Activated naive CD4-positive, alpha-beta T cell treated with anti-CD3 and anti-CD28 coated beads for 36 hours (primary cell): ENCODE measurements at places on chromosomes 2 and 18.
A peak's percentile ranks its signal among the peaks of the same experiment; 100 is the strongest.

- no peak for DNase-seq
Observed at GRCh38 chr18:38081516-38081915, 515.9 kb upstream of the CELF4 start.

DNA sequence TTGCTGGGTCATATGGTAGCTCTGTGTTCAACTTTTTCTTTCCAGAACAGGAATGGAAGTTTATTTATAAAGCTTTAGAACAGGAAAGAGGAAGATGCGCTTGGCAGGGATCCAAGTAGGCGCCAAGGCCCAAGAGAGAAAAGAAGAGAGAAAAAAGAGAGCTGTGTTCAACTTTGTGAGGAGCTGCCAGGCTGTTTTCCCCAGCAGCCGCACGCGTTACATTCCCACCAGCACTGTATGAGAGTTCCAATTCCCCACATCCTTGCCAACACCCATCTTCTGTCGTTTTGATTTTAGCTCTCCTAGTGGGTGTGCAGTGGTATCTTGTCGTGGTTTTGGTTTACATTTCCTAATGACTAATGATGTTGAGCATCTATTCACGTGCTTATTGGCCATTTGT lies 51.4 kb downstream of the KCNF1 start:
- no peak for DNase-seq

GRCh38 chr2:30400151-30400954 lies 46.7 kb upstream of the LCLAT1 start:
- DNase-seq = no peak

DNA sequence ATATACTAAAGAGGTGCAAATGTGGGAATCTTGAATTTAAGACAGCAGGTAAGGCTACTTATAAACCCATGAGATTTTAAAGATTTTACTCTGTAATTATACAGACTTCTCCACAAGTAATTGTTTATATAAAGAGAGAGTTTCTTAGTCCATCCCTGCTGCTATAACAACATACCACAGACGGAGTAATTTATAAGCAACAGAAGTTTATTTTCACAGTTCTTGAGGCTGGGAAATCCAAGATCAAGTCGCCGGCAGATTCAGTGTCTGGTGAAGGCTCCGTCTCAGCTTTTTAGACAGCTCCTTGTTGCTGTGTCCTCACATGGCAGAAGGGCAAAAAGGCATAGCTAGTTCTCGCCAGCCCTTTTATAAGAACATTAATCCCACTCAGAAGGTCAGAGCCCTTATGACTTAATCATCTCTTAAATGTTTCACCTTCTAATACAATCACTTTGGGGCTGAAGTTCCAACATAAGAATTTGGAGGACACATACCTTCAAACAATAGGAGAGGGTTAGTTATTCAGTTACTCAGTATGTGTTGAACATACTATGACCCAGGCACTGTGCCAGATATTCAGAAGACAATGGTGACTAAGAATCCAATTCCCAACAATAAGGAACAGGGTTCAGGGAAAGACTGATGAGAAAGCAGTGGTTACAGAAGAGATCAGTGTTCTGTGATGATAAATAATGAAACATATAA lies 466.0 kb downstream of the RIT2 start:
- DNase-seq = no peak

DNA sequence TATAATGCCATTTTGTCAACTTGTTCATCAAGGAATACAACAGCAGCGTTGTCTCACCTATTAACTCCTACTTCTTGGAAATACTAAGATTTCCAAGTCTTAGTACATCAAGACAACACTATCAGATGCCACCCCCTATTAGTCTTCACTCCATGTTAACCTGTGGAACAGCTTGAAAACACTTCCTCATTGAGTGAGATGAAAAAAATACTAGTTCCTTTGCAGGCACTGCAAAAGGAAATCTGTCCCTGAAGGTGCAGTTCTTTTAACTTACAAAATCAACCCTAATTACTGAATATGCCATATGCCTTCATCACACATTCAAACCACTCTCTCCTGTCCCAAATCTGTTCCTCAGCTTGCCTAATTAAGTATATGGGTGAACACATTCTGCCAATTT lies 4.0 kb downstream of the CWC22 start:
- no peak for DNase-seq

- DNase-seq = peak; percentile 30
Observed at GRCh38 chr2:24793761-24794435, 673 bp downstream of the CENPO start.

DNA sequence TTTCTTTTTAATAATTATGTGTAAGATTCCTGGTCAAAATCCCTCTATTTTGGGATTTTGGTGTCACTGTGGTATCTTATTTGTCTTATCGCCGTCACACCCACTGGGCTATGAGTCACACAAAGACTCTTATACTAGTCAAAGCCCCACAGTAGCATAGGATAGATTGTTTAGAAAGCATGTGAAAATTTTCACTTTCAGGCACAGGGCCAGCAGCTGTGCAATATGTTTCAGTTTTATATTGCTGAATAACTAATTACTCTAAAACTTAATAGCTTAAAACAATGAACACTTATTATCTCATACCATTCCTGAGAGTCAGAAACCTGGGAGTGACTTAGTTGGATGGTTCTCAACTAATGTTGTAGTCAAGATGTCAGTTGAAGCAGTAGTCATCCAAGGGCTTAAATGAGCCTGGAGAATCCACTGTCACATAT lies 24.0 kb downstream of the CFAP210 start:
- no peak for DNase-seq

- no peak for DNase-seq
Observed at GRCh38 chr2:153871231-153872221, at the start of gene GALNT13. Gene GALNT13, plus strand, starts transcription at chr2:153871922.

DNA sequence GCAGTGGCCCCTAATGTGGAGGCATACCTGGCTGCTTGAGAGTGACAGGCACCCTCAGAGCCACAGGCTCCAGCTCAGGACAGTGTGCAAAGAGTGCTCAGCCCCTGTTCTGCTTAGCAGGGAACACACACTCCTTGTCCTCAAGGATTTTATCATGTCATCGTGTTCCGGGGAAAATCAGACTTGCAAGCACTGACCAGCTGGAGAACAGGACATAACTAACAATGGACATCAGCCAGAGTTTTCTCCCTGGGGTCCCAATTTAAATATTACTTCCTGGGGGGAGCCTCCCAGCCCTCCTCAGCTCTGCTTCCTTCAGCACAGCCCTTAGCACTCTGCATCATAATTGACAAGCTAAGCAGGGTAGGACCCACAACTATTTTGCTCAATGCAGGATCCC lies 175.4 kb upstream of the ACAA2 start:
- DNase-seq = no peak

DNA sequence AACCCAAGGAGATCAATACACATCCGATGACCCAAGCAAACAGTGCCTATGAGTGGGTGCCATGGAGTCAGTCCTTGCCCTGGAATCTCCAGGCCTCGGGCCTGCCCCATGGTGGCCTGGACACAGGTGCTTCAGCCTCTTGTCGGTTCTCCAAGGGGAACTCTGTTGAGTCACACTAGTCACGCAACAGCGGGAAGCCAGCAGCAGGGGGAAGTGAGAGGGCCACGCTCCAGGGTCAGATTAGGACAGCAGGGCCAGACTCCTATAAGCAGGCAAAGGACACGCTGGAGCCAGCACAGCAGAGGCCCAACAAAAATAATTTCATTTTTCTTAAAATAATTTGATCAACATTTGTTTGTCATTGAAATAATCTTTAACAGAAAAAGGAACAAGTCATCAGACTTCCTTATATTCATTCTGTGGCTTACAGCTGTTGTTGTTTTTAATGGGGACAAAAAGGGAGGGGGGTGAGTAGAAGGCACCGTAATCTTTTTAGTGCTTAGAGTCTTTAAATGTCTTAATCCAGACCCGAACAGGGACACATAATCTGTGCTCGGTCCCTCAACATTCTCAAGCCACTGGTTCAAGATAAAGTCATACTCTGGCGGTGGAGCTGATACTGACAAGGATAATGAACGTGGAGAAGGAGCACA lies 16.4 kb upstream of the ARMC9 start:
- no peak for DNase-seq

DNA sequence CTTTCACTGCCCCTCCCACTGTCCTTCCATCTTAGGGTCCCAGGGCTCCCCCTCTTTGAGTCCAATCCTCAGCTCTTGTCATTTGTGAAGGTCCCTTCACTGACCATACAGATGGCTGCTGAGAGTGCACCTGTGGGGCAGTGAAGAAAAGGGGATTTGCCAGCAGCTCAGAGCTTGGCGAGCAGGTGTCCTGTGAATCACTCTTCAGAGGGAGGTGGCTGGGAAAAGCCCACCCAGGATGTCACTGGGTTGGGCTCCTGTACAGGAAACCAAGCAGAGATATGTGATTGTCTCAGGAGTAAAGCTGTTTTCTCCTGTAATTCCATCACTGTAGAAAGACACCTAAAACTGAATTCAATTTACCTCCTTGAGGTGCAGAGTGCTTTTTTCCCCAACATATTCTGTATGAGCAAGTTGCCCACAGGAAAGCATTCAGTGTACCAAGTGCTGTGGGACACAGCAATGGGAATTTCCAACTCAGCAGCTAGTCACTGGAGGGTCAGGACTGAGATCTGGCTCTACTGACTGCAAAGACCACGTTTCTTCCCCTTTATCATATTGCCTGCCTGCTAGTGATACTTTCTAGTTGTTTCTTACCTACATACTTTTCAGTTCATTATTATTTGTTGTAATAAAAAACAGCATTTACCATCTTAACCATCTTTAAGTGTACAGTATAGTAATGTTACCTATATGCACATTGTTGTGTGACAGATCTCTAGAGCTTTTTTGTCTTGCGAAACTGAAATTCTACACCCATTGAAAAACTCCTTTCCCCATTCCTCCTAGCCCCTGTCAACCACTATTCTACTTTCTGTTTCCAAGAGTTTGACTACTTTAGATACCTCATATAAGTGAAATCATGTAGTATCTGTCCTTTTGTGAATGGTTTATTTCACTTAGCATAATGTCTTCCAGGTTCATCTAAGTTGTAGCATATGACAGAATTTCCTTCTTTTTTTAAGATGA lies 239.1 kb downstream of the TSN start:
- DNase-seq = no peak

DNA sequence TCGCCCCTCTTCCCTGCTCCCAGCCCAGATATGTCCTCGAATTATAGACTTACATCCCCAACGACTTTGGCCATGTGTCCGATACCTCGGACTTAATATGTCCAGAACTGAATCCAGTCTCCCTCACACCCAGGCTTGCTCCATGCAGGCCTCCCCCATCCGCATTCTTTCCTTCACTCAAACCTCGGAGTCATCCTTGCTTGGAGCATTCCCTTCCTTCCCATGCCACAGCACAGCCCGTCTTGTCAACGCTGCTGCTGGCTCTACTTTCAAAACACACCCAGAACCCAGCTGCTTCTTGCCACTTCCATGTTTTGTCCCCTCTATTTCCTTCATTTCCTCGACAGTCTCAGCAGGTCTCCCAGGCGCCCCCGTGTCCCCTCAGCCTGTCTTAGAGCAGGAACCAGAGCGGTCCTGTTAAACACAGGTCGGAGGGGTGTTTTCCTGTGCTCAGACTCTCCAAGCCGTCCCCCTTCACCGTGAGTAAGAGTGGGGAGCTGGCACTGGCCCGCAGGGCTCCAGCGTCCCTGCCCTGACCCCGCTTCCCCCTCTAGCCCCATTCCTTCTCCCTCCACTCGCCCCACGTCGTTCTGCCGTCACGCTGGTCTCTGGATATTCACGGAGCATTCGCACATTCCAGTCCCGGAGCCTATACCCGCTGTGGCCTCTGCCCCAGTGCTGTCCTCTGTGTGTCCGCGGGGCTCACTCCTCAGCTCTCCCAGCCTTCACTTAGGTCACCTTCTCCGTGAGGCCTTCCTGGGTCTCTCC lies 54.4 kb downstream of the VAPA start:
- no peak for DNase-seq

GRCh38 chr18:12463191-12463590 lies 55.5 kb downstream of the PRELID3A start:
- DNase-seq = no peak

DNA sequence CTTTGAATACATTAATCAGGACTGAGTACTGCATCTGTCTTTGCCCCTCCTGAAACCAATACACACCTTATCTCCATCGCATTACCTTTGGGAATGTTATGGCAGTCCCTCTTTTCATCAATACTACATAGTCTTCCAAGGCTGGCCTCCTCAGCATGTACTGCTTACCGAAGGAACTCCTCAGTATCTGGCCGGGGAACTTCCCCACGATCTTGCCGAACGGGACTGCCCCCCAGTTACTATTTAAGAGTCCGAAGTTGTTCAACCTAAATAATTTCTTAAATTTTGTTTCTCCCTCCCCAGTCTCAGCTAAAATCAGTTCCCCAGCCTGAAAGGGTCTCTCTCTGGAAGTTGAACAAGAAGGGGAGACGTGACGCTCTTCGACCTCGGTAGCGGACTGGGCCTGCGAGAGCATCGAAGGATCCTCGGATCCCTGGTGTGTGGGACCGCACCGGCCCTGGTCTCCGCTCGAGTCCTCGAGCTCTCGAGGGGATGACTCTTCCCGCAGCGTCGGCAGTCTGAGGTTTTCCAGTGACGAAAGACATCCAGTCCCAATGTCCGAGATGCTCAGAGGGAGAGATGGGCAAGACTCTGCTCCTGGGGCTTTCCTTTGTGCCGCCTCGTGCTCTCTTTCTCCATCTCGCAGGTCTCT lies 489 bp downstream of the TRMT61B start:
- DNase-seq = peak; percentile 23

- DNase-seq = no peak
Observed at GRCh38 chr18:11074889-11075288, 74.5 kb downstream of the PIEZO2 start.

GRCh38 chr18:68340606-68341005 lies 374.3 kb downstream of the TMX3 start:
- DNase-seq = no peak

DNA sequence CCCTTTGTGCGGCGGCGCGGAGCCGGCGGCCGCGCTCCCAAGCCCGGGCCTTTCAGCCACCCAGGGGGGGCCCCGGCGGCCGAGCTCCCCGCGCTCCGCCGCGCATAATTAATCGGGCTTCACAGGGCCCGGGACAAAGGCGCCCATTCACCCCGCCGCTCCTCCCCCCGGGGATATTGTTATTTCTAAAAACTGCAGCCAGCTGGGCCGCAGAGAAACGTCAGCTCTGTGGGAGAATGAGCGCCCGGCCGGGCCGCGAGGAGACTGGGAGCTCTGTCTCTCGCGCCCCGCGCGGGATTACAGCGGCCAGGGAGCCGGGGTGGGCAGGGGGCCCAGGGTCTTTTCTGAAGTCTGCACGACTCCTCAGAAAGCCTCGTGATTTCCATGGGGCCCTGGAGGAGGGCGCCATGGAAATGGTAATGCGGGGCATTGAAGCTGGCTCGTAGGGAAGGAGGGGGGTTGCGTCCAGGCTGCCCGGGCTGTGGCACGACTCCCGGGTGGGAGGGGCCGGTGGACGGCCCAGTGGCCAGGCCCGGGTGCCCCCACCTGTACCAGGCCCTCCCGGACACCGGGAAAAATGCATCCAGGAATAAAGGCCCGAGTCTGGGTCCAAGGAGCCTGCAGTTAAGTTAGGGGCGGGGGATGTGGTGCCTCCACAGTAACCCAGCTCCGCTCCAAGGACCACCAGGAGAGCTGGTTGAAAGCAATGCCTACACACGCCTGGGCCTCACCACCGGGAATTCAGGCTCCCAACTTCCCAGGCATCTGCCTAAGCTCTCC lies 125.3 kb downstream of the ZFP36L2 start:
- no peak for DNase-seq

DNA sequence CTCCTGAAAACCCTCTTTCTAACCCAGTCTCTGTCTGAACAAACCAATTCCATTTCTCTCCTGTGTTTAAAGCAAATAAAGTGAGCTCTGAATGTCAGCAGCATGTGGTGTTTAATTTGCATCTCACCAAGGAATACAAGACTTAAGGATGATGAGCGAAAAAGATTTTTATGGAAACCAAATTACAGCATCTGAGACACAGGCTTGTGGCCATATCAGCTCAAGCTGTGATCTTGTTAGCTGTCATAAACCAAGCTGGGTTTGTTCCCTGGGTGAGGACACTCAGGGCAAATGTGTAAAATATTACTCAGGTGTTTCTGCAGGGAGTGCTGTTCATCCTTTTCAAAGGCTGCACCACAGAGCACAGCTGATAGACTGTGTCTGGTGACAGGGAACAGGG lies 129.3 kb upstream of the REV1 start:
- DNase-seq = no peak
